AG04450 (cell line): ENCODE measurements at places on chromosomes 7 and 10. TPM values are rescaled to one million over a fixed set of nuclear protein-coding genes. Genes with fewer than 3 reads are reported as not detected.

DNA sequence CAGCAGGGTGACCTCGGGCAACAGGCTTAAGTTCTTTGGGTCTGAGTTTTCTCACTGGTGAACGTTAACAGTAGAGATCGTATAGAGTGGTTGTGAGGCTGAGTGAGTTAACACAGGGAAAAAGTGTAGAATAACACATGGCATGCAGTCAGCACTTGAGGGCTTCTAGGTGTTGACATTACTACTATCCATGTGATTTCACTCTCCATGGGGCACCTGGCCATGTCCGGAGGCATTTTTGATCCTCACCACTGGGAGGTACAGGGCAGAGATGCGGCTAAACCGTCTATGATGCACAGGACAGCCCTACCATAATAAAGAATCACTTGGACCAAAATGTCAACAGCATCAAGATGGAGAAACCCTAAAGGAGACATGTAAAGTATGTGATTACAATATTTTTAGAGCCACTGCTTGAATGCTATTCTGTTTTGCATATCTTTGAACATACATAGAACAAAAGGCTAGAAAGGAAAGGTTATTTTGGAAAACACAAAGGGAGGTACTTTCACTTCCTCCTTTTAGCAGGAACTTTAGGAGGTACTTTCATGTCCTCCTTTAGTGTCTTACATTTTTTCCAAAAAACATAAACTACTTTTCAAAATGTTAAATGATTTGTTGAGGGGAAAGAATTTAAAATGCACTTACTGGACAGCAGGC is 44.3 kb downstream of the NOD1 start:
- DNase-seq: no peak

GRCh38 chr7:135784013-135784412 is 35.4 kb upstream of the FAM180A start:
- DNase-seq: no peak

DNA sequence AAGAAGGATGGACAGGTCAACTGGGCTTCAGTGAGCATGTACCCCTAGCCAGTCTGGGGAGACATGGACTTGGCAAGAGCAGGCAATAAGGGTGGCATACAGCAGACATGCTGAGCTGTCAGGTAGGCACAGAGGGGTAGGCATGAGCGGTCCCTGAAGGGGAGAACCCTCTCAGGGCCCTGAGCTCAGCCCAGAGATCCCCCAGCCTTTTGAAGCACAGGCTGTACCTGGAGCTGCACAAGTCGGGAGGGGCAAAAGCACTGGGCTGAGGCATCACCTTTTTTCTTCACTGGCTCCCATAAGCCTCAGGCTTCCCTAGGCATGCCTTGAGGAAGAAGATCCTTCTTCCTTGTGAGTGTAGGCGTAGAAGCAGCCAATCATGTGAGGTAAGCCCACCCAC is 42.3 kb downstream of the ZNF727 start:
- DNase-seq: no peak

DNA sequence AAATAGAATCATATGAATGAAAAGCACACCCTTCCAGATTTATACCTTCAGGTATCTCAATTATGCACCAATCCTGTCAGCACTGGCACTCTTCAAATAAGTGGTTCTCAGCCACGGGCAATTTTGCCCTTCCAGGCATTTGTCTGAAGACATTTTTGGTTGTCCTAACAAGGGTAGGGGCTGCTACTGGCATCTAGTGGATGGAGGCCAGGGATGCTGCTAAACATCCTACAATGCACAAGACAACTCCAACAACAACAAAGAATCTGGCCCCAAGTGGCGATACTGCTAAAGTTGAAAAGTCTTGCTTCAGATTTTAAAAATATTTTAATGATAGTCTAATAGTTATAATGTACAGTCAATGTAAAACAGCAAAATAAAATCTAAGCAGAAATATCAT is 16.1 kb downstream of the CCDC186 start:
- DNase-seq: no peak

DNA sequence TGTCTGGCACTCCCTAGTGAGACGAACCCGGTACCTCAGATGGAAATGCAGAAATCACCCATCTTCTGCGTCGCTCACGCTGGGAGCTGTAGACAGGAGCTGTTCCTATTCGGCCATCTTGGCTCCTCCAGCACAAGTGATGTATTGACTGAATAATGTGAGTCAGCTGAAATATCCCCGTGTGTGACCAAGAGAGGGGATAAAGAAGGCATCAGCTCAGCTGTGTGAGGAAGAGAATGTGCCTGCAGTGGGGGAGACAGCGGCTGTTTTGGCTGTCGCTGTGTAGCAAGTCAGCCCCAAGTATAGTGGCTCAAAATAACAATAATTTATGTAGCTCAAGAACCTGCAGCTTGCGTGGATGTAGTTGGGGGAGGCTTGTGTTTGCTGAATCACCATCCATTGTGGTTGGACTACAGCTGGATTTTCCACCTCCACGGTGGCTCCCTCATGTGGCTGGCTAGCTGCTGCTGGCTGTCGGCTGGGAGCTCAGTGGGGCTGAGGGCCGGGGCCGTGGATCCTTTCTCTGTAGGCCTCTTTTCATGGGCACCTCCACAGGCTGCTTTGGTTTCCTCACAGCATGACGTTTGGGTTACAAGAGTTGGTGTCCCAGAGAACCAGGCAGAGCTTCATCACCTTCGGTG is 434.5 kb downstream of the CCSER2 start:
- DNase-seq: no peak

GRCh38 chr10:38605153-38605661 is 511.1 kb downstream of the ZNF37A start:
- no peak for DNase-seq

DNA sequence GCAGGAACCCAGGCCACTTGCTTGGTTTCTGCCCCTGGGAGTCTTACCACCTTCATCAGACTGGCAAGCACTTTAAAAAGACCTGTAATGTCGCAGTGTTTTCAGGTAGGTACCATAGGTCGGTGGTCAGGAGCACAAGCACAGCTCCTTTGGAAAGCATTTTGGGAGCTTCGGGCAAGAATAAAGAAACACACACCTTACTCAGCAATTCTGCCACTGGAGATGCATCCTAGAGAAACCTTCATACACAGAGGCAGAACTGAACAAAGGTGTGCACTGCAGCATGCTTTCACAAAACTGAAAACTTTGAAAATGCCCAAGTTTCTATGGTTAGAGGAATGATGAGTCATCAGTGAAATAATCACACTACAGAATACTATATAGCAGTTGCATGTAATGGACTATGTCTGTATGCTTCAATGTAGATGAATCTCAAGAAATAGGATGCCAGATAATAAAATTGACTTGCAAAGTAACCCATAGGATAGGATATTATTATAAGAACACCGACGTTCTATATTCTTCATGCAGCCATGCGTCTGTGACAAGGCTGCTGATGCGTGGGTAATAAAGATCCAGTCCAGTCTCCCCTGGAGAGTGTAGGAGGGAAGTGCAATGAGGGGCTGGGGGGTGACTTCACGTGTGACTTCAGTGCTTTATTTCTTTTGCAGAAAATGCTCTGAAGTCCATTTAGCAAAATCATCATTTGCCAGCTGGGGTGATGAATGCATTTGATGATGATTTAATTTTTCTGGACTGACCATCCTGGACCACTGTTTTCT is 309.5 kb downstream of the WDR37 start:
- DNase-seq: no peak

GRCh38 chr7:14858410-14858809 is 44.1 kb downstream of the DGKB start:
- no peak for DNase-seq

GRCh38 chr7:113367041-113367586 is 248.8 kb upstream of the SMIM30 start:
- no peak for DNase-seq

GRCh38 chr7:4745971-4746919 is 29.2 kb upstream of the AP5Z1 start:
- no peak for DNase-seq

DNA sequence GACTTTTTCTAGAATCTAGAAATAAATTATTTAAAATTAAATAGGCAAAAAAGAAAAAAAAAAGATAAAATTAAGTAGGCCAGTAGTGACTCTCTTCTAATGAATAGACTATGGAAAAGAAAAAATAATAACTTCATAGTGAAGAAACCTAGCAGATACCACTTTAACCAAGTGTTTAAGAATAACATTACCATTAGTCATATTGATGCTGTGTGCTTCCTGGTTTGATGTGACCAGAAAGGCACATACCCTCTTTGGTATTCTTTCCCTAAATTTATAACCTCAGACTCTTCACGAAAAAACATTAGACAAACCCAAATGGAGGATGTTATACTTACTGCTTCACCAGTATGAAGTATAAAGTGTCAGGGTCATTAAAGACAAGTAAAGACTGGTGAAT is 42.6 kb downstream of the KIF20B start:
- DNase-seq: peak; percentile 11

DNA sequence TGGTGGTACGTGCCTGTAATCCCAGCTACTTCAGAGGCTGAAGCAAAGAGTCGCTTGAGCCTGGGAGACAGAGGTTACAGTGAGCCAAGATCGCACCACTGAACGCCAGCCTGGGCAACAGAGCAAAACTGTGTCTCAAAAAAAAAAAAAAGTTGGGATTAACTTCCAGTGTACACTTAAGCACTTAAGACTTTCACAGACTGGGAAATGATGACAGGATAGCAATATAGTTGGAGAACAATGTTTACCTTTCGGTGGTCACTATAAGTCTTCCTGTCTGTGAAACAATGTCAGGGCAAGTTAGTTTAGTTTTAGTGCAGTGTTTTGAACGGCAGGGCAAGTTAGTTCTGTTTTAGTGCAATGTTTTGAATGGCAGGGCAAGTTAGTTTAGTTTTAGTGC is 130.2 kb downstream of the TPST1 start:
- DNase-seq: no peak

DNA sequence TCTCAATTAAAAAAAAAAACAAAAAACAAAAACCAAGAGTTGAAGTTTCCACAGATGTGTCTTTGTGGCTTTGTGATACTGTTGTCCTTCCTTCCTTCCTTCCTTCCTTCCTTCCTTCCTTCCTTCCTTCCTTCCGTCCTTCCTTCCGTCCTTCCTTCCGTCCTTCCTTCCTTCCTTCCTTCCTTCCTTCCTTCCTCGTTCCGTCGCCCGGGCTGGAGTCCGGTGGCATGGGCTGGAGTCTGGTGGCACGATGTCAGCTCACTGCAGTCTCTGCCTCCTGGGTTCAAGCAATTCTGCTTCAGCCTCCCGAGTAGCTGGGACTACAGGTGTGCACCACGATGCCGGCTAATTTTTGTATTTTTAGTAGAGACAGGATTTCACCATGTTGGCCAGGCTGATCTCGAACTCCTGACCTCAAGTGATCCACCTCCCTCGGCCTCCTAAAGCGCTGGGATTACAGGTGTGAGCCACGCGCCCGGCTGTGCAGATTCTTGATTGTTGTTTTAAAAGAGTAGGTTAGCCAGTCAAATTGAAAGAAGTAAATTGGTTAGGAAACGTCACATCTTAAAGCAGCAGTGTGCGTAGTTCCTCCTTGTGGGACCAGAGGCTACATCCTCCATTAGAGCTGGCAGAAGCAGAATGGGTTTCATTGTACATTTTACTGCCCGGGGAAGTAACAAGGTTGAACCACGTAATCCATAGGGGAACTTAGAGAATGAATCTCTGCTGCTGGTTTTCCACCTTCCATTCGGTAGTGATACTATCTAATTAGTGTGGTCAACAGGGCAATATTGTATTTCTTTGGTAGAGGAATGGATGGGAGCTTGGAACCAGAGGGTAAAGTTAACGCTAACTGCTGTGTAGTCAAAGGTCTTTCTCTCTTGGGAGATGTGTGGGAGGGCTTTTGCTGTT is 20.6 kb downstream of the DNAJB6 start:
- DNase-seq: no peak

GRCh38 chr7:13017333-13017857 is 330.0 kb downstream of the ARL4A start:
- peak; percentile 44 for DNase-seq

DNA sequence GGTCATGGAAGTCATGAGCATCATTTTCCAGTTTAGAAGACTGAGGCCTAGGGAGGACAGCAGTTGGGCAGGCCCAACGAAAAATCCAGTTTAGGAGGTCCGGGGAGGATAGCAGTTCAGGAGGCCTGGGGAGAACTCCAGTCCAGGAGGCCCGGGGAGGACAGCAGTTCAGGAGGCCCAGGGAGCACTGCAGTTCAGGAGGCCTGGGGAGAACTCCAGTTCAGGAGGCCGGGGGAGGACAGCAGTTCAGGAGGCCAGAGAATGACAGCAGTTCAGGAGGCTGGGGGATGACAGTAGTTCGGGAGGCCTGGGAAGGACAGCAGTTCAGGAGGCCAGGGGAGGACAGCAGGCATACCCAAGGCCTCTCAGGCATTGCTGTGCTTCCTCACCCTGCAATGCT is 453.4 kb downstream of the LRMDA start:
- DNase-seq: no peak

- DNase-seq: no peak
These were observed 42.4 kb downstream of the XRCC2 start for GRCh38 chr7:152633504-152633903.

DNA sequence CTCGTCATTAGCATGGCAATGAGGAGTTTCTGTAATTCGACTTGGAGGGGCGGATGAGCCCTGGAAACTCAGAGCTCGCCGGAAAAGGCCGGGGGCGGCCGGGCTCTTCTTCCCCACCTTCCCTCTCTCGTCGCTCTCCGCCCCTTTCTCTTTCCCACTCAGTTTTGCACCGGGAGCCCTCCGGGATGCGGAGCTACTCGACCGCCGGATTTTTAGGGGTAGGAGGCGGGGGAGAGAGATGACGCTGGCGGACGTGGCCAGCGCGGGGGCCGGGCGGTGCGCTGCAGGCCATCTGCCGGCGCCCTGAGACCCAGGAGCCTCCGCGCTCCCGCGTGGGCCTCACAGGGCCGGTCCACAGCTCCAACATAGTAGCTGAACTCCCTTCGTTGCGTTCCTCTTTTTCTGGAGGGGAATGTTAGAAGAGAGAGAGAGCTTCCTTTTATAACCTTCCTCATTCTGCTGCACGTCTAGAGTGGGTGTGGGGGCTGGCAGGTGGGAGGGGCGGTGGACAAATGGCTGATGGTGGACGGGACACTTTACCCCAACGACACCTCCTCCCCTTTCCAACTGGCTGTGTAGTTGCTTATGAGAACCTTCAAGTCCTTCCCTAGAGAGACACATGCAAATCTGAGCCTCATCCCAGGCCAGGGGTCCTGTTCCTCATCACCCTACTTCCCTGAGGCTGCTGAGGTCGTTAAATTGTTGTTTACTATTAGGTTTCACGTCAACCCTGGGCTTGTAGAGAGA is 1.1 kb upstream of the HOXA1 start:
- DNase-seq: no peak

GRCh38 chr7:67518580-67518979 is 521.9 kb downstream of the TYW1 start:
- DNase-seq: no peak

The TRPV5 gene
- not detected in 2 replicates for polyA plus RNA-seq

The CUL1 gene
- polyA plus RNA-seq: 47.7 and 56.8 TPM in 2 replicates

The PLXNA4 gene
- 0.01 and 0.05 TPM in 2 replicates for polyA plus RNA-seq

The VAX1 gene
- not detected in 2 replicates for polyA plus RNA-seq

The ADCY1 gene
- polyA plus RNA-seq: 0.10 and 0.15 TPM in 2 replicates

The SLIT1 gene
- 0.01 and 0.02 TPM in 2 replicates for polyA plus RNA-seq

The ANKRD7 gene
- 0.30 and 0.50 TPM in 2 replicates for polyA plus RNA-seq

The CUEDC2 gene
- polyA plus RNA-seq: 61.1 and 68.6 TPM in 2 replicates

The UCN3 gene
- not detected in 2 replicates for polyA plus RNA-seq

The PAOX gene
- 3.0 and 3.1 TPM in 2 replicates for polyA plus RNA-seq
